ENCODE measurements at places on chromosomes 4 and X.

GRCh38 chrX:110425222-110426154 is 66.8 kb downstream of the RTL9 start:
- no peak for DNase-seq

DNA sequence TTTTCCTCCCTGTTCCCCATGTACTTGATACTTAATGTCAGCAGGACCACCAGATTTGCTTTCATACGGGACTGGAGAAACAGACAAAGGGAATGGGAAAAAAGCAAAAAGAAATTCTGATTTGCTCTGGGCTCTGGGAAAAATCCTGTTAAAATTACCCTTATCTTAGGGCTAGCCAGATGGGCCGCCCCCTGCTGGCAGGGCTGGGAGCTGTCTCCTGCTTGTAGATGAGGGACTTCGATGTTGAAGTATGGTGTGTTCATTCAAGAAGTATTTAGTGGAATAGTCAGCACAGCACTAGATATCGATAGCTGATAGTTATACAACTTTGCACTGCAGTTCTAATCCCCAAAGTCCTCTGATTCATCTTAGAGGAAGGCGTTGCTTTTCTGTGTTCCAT is 45.8 kb downstream of the BCORL1 start:
- DNase-seq = peak; percentile 1

DNA sequence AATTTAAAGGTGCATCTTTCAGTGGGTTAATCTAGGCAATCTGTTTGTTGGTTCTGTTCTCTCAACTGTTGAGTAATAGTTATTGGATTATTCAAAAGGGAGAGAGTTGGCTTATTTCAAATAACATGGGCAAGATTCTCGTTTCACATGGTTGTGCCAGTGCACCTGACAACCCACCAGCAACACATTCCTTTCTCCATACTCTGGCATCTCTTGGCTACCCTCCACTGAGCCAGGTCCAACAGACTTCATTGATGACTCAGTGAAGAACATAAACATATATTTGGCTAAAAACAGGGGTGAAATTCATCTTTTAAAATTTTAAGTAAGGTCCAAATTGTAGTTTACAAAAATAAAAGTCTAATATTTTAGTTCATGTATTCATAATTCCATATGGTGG is 967.2 kb downstream of the RPA4 start:
- DNase-seq = no peak

GRCh38 chr4:14434483-14434882 is 567.8 kb upstream of the CPEB2 start:
- DNase-seq = no peak

DNA sequence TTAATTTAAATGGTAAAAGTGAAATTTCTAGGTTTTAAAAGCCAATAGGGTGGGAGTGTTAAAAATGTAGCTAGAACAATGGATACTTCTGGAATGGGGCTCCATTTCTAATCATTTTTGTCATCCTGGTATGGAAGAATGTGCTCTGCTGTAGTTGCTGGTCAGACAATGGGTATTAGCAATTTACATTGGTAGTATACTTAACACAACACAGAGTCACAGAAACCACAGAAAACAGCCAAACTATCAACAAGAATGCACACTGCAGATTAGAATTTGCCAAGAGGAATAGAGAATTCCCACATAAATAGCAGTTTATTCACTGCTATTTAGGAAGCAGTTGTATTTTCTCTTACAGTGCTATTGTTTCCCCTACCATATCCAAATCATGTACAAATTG is 319.6 kb downstream of the PPP3CA start:
- DNase-seq = no peak

- no peak for DNase-seq
Observed at GRCh38 chrX:45322820-45323219, 122.1 kb upstream of the DIPK2B start.

- DNase-seq = no peak
Observed at GRCh38 chr4:40214038-40214437, 17.2 kb downstream of the RHOH start.

- no peak for DNase-seq
Observed at GRCh38 chr4:77671051-77671450, 65.4 kb downstream of the CXCL13 start.

DNA sequence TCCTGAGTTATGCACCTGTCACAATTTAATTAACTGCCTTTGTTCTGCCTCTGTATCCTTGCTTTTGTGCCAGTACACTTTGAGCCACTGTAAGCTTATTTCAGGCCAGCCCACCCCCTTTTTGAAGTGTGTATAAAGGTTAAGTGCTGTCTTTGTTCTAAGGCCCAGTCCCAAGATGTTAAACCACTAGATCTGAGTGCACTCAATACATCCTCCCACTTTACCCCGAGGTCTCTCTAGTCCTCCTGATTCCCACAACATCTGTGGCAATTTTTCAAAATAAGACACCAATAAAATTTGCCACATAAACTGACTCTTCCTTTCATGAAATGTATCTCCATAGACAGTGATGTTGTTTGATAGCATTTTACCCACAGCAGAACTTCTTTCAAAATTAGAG is 124.1 kb upstream of the SPIN4 start:
- DNase-seq = no peak

- DNase-seq = no peak
Observed at GRCh38 chr4:113290666-113291065, 241.2 kb downstream of the ANK2 start.

DNA sequence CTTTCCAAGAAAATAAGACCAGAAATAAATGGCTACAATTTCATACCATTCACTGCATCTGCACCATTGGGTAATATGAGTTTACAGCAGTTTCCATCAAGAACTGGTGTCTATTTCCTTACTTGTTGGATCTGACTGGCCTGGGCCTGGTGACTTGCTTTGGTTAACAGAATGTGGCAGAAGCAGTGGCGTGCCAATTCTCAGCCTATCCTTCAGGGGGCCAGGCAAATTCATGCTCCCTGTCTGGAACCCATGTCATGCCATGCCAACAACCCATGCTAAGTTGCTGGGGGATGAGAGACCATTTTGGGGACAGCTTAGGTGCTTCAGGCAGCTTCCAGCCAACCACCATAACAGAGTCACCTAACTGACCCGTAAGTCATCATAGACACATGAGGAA is 656.7 kb downstream of the SPOCK3 start:
- DNase-seq = no peak

GRCh38 chrX:54745676-54746075 is 52.4 kb downstream of the ITIH6 start:
- no peak for DNase-seq

GRCh38 chrX:2676794-2677675 is 14.1 kb upstream of the CD99 start:
- DNase-seq = no peak

DNA sequence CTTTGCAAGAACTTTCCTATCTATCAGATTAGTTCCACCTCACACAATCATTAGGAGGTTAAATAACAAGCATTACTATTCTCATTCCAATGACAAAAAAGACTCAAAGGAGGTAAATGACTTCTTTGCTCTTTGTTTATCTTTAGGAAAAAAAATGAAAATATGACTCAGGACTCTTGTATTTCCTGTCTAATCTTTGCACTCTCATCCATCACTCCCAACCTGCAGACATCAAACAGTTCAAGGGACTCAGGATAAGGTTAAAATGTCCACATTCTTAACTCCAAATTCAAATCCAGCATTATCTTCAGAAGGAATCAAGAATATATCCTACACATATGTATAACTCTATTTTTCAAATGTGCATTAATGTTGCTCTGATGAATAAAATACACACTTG is 139.6 kb downstream of the UNC5C start:
- no peak for DNase-seq

- no peak for DNase-seq
Observed at GRCh38 chrX:113330416-113330815, 489.8 kb upstream of the AMOT start.

- no peak for DNase-seq
Observed at GRCh38 chr4:137194670-137195069, 337.6 kb downstream of the PCDH18 start.

GRCh38 chr4:32268863-32269262 is 1548.7 kb downstream of the PCDH7 start:
- DNase-seq = no peak

DNA sequence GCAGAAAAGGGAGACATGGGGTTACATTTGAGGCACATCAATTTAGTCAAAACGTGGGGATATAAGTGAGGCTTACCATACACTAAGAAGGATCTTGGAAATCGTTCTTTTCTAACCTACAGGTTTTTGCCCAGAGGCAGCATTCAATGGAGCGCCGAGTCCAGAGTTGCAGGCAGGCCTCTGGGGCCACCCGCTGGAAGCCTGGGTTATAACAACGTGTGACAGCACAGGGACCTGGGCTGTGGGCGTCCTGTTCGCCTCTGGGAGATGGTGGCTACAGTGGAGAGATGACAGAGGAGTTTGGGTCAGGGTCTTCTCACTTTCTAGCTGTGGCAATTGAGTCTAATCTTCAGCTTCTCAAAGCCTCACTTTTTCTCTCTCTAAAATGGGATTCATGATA is 53.9 kb downstream of the ENPP6 start:
- DNase-seq = peak; percentile 19

- DNase-seq = no peak
Observed at GRCh38 chr4:171524903-171525302, 288.3 kb upstream of the GALNTL6 start.

DNA sequence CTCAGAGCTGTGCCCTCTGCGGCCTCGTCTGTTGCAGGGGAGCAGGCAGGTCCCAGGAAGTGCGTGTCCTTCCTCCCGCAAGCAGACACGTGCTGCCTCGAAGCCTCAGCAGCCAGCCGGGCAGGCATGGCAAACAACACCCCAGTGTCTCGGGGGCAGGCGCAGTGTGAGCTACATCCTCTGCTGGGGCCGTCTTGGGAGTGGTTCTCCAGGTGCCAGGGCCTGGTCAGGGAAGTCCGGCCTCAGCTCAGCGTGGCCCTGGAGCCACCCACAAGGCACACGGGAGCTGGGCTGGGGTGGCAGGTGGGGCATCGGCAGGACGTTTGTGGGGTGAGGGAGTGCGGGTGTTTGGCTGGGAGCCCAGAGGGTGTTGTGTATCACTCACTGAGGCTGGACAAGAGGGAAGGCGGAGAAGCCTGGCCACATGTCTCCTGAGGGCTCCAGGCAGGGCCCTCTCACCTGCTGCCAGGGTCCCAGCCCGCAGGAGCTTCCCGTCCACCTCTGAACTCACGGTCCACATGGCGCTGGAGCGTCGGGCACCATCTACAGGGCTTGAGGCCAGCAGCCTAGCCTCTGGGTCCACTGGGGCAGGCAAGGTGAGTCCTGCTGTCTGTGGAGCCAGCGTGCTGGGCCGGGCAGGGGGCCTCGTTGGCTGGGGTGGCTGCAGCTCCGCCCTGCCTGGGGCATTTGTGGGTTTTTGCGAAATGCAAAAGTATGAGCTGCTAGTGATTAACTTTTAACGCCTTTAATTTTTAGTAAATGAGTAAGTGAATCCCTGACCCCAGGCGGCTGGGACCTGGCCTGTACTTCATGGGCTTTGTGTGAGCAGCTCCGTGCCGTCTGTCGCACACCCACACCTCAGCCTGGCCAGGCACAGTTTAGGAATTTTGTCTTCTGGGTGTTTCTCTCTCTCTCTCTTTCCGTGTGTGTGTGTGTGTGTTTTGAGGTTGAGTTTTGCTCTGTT is 17.3 kb upstream of the UVSSA start:
- no peak for DNase-seq

GRCh38 chr4:6369035-6369434 is 99.4 kb downstream of the WFS1 start:
- DNase-seq = no peak

GRCh38 chr4:153281476-153281875 is 63.0 kb upstream of the MND1 start:
- DNase-seq = no peak

DNA sequence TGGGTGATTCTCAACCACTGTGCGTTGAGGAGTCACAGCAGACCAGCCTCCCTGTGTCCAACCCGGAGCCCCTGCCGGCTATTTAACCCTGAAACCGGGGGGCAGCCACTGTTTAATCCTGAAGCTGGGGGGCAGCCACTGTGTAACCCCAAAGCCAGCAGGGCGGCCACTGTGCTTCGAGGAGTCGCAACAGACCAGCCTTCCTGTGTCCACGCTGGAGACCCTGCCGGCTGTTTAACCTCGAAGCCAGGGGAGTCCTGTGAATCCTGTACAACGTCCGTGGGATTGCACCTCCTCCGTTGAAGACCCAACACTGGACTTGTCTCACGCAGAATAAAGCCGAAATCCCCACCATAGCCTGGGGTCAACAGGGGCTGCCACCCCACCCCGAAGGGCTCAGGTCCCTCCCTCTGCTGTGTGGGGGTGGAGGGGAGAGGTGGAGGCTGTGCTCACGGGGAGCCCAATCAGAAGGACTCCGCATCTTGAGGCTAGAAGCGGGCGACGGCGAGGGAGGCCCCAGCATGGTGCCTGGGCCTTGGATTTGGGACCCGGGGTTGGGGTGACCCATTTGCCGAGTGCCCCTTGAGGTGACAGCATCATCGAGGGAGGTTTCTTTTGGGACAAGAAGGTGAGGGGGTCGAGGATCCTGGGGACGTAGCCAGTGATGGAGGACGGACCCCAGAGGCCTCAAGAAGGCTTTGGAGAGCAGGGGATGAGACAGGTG is 94.9 kb downstream of the ADRA2C start:
- DNase-seq = no peak

GRCh38 chr4:36251983-36252382 is 7.7 kb upstream of the ARAP2 start:
- no peak for DNase-seq

GRCh38 chrX:128698573-128699181 is 646.5 kb upstream of the ACTRT1 start:
- DNase-seq = no peak

DNA sequence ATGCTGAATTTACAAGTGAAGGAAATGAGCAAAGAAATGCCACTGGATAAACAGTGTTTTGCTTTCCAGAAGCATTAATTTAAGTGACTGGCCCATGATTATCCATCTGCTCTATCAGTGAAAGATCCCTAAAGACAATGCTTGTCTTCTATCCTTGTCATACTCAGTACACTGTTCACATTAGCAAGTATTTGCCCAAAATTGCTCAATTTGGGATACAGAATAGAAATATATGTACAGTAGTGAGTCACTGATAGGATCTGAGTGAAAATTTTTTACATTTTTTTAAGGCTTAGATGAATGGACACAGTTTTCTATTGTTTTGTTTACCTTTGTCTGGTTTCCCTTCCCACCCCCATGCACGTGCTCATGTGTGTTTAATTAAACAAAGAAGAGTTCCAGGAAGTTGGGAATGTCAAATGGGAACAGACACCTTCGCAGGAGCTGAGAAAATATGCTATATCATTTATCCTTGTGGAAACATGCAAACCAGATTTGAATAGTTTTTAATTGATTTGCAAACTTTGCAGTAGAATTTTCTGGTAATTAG is 656.3 kb downstream of the RPA4 start:
- no peak for DNase-seq
